ENCODE measurements at places on chromosomes 4 and X.

GRCh38 chrX:137431693-137432488 lies 134.0 kb upstream of the ZIC3 start:
- no peak overlapping the region for H3K4me3 ChIP-seq
- DNase-seq = no peak
- no peaks in the 10 kb centered on the region for H3K4me1 ChIP-seq
- no peak overlapping the region for H3K27ac ChIP-seq
- H3K27me3 ChIP-seq = peaks cover 19% of the 10 kb centered on the region

DNA sequence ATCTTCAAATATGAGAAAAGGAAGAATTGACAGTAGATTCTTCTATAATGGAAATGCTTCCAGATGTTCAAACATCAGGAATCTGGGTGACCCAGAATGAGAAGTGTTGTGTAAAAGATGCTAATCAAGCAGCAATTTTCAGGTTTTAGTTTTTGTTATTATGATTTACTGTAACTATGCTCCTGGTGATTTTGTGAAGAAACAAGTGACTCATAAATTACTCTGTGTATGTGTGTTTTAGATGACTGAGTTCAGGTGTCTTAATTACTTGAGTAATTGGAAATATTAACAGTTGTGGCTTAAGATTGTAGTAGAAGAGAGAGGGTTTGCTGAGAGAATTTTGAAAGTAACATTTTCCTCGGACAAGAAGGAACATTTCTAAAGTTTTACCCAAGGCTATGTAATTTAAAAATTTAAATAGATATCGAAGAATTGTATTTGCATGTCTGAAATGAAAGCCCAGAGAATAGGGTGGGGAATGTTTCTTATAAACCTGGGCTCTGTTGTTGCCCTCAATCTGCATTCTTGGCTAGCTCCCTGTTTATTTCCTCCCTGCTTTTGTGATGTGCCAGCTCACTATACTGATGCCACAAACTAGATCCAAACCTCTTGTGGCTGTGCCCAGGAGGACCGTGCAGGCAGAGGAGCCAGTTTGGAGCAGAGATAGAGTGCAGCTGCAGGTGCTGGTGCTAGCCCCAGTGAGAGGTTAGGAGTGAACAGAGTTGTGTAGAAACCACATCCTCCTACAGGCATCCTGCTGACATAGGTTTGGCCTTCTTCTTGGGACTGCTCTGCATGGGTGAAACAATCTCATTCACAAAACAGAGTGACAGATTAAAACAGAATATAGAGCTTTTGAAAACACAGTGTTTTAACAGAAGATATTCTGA lies 25.4 kb upstream of the TNIP3 start:
- no peaks in the 10 kb centered on the region for H3K4me1 ChIP-seq
- H3K36me3 ChIP-seq = no peaks in the 10 kb centered on the region
- no peak overlapping the region for H3K4me3 ChIP-seq

DNA sequence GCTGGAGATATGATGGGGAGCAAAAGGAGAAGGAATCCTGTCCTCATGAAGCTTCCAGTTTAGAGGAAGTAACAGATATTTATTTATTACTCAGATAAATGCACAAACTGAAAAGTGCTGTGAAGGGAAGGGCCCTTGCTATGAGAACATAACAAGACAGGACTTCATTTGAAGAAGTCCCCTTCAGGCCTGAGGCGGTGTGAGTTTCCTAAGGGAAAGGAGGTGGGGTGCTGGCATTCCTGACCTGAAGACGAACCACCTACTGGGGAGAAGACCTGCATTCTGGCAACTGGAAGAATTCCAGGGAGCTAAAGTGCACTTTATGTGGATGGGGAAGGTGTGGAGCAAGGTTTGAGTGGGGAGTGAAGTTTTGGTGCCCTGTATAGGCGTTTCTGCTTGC lies 15.9 kb upstream of the SPARCL1 start:
- no peak overlapping the region for H3K27ac ChIP-seq
- no peaks in the 10 kb centered on the region for H3K27me3 ChIP-seq
- H3K36me3 ChIP-seq = no peaks in the 10 kb centered on the region
- no peaks in the 10 kb centered on the region for H3K4me1 ChIP-seq

DNA sequence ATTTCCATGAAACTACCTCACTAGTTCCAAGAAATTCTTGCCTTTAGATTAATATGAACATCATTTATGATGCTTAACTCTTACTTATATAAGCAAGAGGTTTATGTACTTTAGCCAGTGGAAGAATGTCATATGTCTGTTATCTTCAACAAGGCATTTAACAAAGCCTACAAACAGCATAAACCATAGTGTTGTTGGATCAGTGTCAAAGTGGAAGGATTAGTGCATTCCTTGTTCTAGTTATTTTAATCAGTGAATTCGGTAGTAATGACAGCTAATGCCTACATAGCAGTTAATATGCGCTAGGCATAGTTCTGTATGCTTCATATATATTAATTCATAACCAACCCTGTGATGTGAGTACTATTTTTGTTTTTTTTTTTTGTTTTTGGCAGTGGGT lies 3.1 kb downstream of the PI4K2B start:
- H3K36me3 ChIP-seq = no peaks in the 10 kb centered on the region
- H3K4me3 ChIP-seq = no peak overlapping the region
- no peaks in the 10 kb centered on the region for H3K27me3 ChIP-seq

GRCh38 chr4:33063241-33063640 lies 2343.1 kb downstream of the PCDH7 start:
- H3K4me3 ChIP-seq = no peak overlapping the region
- peak overlapping the region; percentile 45 for H3K27ac ChIP-seq
- peaks cover 14% of the 10 kb centered on the region for H3K4me1 ChIP-seq
- peak; percentile 76 for DNase-seq
- no peaks in the 10 kb centered on the region for H3K27me3 ChIP-seq

GRCh38 chr4:158155656-158156356 lies 17.0 kb downstream of the GASK1B start:
- peak overlapping the region; percentile 15 for H3K27ac ChIP-seq
- peaks cover 19% of the 10 kb centered on the region for H3K4me1 ChIP-seq
- peak; percentile 82 for DNase-seq
- no peak overlapping the region for H3K4me3 ChIP-seq

DNA sequence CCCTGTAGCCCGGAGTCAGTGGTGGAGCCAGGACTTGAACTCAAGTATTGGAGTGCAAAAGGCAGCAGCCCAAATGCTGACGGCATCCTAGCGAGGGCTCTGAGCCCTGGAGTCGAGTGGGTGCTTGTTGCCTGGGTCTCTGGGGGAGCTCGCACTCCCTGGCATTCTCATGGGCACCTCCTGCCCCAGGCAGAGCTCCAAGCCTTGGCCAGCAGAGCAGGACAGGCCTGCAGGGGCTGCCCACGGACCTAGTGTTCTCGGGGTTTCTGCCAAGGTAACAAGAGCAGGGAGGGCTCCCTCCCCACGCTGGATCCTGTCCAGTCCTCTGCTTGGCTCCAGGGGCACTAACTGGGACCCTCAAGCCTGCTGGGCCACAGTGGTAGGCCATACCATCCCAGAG lies 17.6 kb upstream of the WFS1 start:
- H3K36me3 ChIP-seq = no peaks in the 10 kb centered on the region
- H3K4me1 ChIP-seq = no peaks in the 10 kb centered on the region
- peaks cover 15% of the 10 kb centered on the region for H3K27me3 ChIP-seq
- no peak for DNase-seq
- H3K4me3 ChIP-seq = no peak overlapping the region
- no peak overlapping the region for H3K27ac ChIP-seq

DNA sequence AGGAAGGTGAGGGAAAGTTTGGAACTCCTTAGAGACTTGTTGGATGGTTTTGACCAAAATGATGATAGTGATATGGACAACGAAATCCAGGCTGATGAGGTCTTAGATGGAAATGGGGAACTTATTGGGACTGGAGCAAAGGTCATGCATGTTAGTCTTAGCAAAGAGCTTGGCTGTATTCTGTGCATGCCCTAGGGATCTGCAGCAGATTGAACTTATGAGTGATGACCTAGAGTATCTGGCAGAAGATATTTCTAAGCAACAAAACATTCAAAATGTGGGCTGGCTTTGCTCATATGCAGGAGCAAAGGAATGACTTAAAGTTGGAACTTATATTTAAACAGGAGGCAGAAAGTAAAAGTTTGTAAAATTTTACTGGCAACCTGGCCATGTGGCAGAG lies 489.3 kb upstream of the DIPK2B start:
- no peak for DNase-seq
- H3K27me3 ChIP-seq = no peaks in the 10 kb centered on the region
- no peak overlapping the region for H3K4me3 ChIP-seq
- no peaks in the 10 kb centered on the region for H3K4me1 ChIP-seq
- H3K36me3 ChIP-seq = no peaks in the 10 kb centered on the region

DNA sequence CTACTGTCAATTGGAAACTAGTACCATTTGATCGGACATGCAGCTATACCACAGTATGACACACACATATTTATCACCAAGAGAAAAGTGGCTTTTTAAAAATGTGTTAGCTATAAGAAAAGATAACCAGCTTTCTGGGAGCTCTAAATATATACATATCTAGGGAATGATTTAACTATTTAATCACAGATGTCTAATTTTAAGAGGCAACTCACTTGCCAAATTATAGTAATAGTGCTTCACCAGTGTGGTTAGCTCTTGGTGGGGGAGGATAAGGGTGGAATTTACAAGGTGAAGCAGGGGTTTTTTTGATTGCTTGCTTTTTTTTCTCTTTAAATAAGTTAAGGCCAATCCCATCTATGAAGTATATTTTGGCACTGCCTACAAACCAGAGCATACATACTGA lies 547.7 kb upstream of the DIPK2B start:
- H3K4me3 ChIP-seq = no peak overlapping the region
- H3K27ac ChIP-seq = peak overlapping the region; percentile 57
- peaks cover 51% of the 10 kb centered on the region for H3K36me3 ChIP-seq
- no peaks in the 10 kb centered on the region for H3K27me3 ChIP-seq
- peaks cover 43% of the 10 kb centered on the region for H3K4me1 ChIP-seq

DNA sequence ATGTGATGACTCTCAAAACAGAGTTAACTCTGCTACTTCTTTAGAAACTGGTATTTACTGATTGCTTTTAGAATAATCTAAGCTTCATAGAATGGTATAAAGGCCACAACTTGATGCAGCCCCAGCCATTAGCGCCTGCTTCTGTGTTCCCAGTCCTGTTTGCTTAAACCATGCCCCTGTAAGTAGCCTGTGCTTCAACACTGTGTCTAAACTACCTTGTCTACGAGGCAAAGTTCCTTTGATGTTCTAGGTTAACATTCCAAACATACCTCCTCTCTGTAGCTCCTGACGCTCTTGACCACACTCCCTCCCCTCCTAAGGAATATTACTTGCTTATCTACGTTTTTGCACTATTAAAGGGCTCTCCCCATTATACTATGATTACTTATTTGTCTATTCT lies 352.5 kb upstream of the ADGRL3 start:
- no peaks in the 10 kb centered on the region for H3K4me1 ChIP-seq
- H3K27me3 ChIP-seq = no peaks in the 10 kb centered on the region
- no peaks in the 10 kb centered on the region for H3K36me3 ChIP-seq
- DNase-seq = no peak
- H3K27ac ChIP-seq = no peak overlapping the region

- H3K4me3 ChIP-seq = no peak overlapping the region
- no peak overlapping the region for H3K27ac ChIP-seq
- H3K27me3 ChIP-seq = no peaks in the 10 kb centered on the region
- DNase-seq = no peak
Observed at GRCh38 chrX:139903210-139903609, 29.6 kb downstream of the ATP11C start.

DNA sequence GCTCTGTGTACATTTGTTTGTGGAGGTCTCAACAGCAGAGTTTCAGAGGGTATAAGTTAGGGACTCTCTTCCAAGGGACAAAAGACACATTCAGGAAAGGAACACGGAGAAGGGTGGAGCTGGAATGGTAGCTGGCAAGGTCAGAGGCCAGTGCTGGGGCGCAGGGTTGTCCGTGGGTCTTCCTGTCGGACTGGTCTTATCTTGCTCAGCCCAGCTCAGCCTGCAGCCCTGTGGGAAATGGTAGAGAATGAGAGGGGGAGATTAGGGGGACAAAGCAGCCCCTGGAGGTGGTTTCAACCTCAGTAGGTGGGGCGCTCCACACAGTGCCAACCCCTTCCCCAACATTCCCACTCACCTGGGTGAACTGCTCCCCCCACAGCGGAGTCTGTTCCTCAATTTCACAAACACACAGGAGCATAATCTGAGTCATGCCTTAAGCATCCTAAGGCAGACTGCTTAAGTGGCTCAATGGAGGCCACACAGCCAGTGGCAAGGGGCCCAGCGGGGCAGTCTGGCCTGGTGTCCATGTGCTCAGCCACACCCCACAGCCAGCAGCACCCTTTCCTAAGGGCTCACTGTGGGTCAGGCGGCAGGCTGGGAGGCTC lies 6.9 kb upstream of the HDAC6 start:
- no peak overlapping the region for H3K4me3 ChIP-seq
- no peak overlapping the region for H3K27ac ChIP-seq
- peak; percentile 54 for DNase-seq

DNA sequence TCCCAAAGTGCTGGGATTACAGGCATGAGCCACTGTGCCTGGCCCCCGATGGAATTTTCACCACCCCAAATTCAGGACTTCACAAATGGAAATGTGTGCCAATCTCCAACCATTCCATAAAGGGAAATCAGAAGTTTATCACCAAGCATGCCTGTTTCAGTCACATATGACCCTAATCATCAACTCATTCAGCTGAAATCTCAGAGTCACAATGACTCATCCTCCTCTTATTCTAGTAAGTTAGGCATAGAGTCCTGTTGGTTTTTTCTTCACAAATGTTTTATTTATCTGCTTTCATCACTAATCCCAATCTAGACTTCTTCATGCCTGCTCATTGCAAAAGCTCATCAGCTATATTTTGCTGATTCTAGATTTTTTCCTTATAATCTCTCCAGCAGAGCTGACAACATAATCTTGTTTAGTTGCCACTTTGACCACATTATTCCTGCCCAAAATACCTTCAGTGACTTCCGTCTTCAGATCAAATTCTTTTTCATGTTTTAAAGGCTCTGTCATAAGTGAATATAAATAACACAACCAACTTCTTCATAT lies 83.3 kb downstream of the SLC7A11 start:
- H3K27ac ChIP-seq = peak overlapping the region; percentile 1
- H3K36me3 ChIP-seq = no peaks in the 10 kb centered on the region
- no peak overlapping the region for H3K4me3 ChIP-seq
- DNase-seq = peak; percentile 81
- H3K27me3 ChIP-seq = no peaks in the 10 kb centered on the region

DNA sequence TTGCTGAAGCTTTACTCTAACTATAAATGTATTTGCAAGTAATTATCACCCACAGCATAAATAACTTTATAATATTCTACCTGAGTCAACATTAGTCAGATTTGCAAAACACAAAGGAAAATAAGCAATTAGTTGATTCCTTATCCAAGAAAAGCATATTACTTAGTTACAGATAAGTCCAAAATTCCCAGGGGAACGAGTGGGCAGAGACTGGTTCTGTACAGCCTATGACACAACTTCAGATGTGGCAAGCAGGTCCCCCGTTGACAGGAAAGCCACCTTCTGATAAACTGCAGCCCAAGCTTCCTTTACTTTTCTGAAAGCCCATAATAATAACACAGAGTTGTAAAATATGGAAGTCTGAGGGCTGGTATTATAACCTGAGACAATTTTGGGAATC lies 62.4 kb upstream of the NDP start:
- DNase-seq = peak; percentile 57
- peak overlapping the region; percentile 69 for H3K27ac ChIP-seq
- peaks cover 10% of the 10 kb centered on the region for H3K4me1 ChIP-seq
- no peaks in the 10 kb centered on the region for H3K36me3 ChIP-seq
- no peaks in the 10 kb centered on the region for H3K27me3 ChIP-seq

- no peak for DNase-seq
- no peak overlapping the region for H3K27ac ChIP-seq
- no peaks in the 10 kb centered on the region for H3K4me1 ChIP-seq
- H3K27me3 ChIP-seq = no peaks in the 10 kb centered on the region
- no peaks in the 10 kb centered on the region for H3K36me3 ChIP-seq
- no peak overlapping the region for H3K4me3 ChIP-seq
Observed at GRCh38 chr4:80678413-80678812, 342.9 kb downstream of the CFAP299 start.

- DNase-seq = no peak
- no peaks in the 10 kb centered on the region for H3K27me3 ChIP-seq
- H3K36me3 ChIP-seq = no peaks in the 10 kb centered on the region
- H3K4me1 ChIP-seq = peaks cover 3% of the 10 kb centered on the region
- no peak overlapping the region for H3K4me3 ChIP-seq
Observed at GRCh38 chrX:49880668-49881067, 1.4 kb downstream of the USP27X start.

All from astrocyte (in vitro differentiated cells and primary cell).